ENCODE measurements at places on chromosomes 7 and 10.

DNA sequence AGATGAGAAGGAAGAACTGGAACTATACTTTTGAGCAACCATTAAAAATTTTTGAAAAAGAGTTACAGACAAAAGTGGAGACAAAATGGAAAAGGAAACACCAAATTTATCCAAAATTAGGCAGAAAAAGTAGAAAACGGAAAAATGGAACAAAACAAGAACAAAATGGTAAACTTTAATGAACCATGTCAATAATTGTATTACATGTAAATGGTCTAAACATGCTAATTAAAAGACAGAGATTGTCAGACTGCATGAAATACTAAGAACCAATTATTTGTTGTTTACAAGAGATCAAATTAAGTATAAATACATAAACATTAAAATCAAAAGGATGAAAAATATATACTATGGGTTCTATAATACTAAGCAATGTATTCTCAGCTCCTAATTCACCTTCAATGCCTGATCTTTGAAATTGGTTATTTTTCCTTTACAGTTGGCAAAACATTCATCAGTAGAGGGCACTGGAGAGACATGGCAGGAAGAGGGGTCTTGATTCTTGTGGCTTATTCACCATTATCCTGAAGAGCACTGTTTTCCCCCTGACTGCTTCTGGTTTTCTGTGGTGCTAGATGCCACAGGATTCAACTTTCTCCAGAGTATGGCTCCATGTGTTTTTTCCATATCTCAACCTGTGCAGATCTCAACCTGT, 124.9 kb downstream of the ELFN1 start:
- DNase-seq, result no peak
- H3K4me1 ChIP-seq, result no peaks in the 10 kb centered on the region
- H3K36me3 ChIP-seq, result peaks cover 10% of the 10 kb centered on the region
- H3K27me3 ChIP-seq, result peaks cover 21% of the 10 kb centered on the region
- H3K4me3 ChIP-seq, result no peak overlapping the region

DNA sequence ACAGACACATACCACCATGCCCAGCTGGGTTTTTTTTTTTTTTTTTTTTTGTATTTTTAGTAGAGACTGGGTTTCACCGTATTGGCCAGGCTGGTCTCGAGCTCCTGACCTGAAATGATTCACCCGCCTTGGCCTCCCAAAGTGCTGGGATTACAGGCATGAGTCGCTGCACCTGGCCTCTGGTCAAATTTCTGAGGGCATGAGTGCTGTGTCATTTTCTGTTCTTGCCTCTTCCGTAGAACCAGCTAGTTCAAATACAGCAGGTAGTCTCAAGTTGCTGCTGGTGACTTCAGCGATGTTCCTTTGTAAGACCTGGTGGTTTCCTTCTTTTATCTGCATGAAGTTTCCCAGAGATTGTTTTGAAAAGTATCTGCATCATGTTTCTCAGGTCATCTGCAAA, 134.8 kb upstream of the SHH start:
- no peak for DNase-seq
- no peaks in the 10 kb centered on the region for H3K36me3 ChIP-seq
- peaks cover 21% of the 10 kb centered on the region for H3K4me1 ChIP-seq
- H3K27ac ChIP-seq, result no peak overlapping the region

DNA sequence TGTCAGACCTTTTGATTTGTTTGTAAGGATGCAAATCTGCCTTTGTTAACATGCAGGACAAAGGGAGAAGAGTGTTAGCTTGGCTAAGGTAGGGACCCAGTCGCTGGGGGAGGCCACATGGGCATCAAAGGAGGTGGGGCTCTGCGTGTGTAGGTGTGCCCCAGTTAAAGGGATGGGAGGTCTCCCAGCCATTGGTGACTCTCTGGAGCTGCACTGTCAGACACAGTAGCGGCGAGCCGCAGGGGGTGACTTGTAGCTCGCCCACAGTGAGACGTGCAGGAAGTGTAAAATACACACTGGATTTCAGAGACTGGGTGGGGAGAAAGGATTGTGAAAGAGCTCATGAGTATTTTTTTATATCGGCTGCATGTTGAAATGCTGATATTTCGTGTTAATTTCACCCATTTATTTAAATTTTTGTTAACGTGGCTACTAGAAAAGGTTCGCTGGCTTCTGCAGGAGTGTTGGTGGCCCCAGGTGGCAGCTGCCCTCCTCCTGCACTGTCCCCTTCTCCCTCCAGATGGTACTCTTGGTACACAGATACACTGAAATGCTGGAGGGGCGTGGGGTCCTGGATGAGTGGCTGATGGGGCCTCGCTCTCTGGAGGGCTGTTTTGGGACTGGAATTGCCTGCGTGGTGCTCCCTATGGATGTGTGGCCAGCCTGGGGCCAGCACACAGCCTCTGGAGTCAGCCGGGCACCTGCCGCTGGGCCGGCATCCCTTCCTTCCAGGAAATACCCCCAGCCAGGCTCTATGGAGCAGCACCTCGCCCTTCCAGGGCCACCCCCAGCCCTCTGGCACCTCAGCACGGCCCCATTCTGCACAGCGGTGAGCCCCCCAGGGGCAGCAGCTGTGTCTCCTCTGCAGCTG, 59.2 kb downstream of the LHPP start:
- no peak overlapping the region for H3K4me3 ChIP-seq
- peaks cover 1% of the 10 kb centered on the region for H3K36me3 ChIP-seq
- no peak overlapping the region for H3K27ac ChIP-seq
- H3K4me1 ChIP-seq, result peaks cover 13% of the 10 kb centered on the region
- no peaks in the 10 kb centered on the region for H3K27me3 ChIP-seq

GRCh38 chr7:155743177-155743576, 69.1 kb downstream of the SHH start:
- peaks cover 2% of the 10 kb centered on the region for H3K4me1 ChIP-seq
- no peak overlapping the region for H3K4me3 ChIP-seq
- peaks cover 21% of the 10 kb centered on the region for H3K36me3 ChIP-seq

- peaks cover 2% of the 10 kb centered on the region for H3K27me3 ChIP-seq
- no peak overlapping the region for H3K27ac ChIP-seq
- no peaks in the 10 kb centered on the region for H3K4me1 ChIP-seq
- H3K36me3 ChIP-seq, result no peaks in the 10 kb centered on the region
Measured at GRCh38 chr7:95684505-95684904, 87.8 kb upstream of the DYNC1I1 start.

- DNase-seq, result no peak
- no peaks in the 10 kb centered on the region for H3K4me1 ChIP-seq
- H3K27ac ChIP-seq, result no peak overlapping the region
- peaks cover 19% of the 10 kb centered on the region for H3K36me3 ChIP-seq
- H3K27me3 ChIP-seq, result peaks cover 10% of the 10 kb centered on the region
Measured at GRCh38 chr10:71812016-71812912, 38.8 kb downstream of the PSAP start.

DNA sequence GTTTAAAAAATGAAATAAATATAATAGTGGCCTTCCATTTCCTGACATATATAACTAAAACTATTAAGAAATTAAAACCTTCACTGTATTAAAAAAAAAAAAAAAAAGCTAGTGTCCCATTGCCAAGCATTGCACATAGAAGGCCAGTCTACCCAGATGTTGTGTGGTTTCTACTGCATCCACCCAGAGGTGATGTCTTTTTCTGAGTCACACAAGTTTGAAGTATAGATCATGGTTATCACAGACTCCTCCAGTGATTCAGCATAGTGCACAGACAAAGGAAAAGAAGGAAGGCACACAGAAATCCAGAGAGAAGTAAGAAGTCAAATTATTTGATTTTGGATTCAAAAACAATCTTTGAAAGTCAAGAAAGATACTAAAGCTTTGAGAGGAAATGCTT, 429.0 kb downstream of the ETV1 start:
- H3K4me3 ChIP-seq, result no peak overlapping the region
- no peak for DNase-seq
- no peaks in the 10 kb centered on the region for H3K4me1 ChIP-seq
- H3K36me3 ChIP-seq, result no peaks in the 10 kb centered on the region
- H3K27me3 ChIP-seq, result no peaks in the 10 kb centered on the region
- H3K27ac ChIP-seq, result no peak overlapping the region

DNA sequence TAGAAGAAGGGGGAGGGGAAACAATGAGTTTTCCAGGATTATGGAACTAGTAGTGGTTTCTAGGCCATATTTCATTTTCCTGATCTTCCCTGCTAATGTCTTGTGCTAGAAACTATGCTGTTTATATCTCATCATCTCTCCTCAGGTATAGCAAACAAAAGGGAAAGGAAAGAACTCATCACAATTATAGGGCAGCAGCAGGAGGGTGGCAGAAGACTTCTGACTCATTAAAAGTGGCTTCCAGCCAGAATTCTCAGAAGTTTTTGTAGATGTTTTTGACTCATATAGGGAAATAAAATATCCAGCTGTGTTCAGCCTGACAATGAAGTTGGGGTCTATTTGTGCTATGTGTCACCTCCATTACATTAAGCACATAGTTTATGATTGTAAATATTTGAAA, 6.5 kb downstream of the AHR start:
- no peaks in the 10 kb centered on the region for H3K27me3 ChIP-seq
- H3K27ac ChIP-seq, result peak overlapping the region; percentile 89
- H3K36me3 ChIP-seq, result no peaks in the 10 kb centered on the region
- no peak for DNase-seq

GRCh38 chr7:155252444-155252887, 45.2 kb upstream of the INSIG1 start:
- no peak for DNase-seq
- peaks cover 22% of the 10 kb centered on the region for H3K27me3 ChIP-seq
- H3K36me3 ChIP-seq, result no peaks in the 10 kb centered on the region
- H3K4me1 ChIP-seq, result peaks cover 12% of the 10 kb centered on the region
- no peak overlapping the region for H3K27ac ChIP-seq

GRCh38 chr10:13722747-13723653, 136.2 kb downstream of the PRPF18 start:
- no peak overlapping the region for H3K4me3 ChIP-seq
- no peaks in the 10 kb centered on the region for H3K27me3 ChIP-seq
- H3K36me3 ChIP-seq, result peaks cover 42% of the 10 kb centered on the region
- H3K4me1 ChIP-seq, result peaks cover 12% of the 10 kb centered on the region
- no peak for DNase-seq
- no peak overlapping the region for H3K27ac ChIP-seq

GRCh38 chr10:109996225-109996624, 11.6 kb upstream of the ADD3 start:
- H3K27ac ChIP-seq, result peak overlapping the region; percentile 0
- H3K27me3 ChIP-seq, result no peaks in the 10 kb centered on the region
- no peak for DNase-seq
- H3K36me3 ChIP-seq, result no peaks in the 10 kb centered on the region

GRCh38 chr10:17233286-17233991, 5.4 kb downstream of the VIM start:
- peaks cover 67% of the 10 kb centered on the region for H3K36me3 ChIP-seq
- peaks cover 69% of the 10 kb centered on the region for H3K4me1 ChIP-seq
- peak overlapping the region; percentile 89 for H3K4me3 ChIP-seq
- peak overlapping the region; percentile 86 for H3K27ac ChIP-seq
- DNase-seq, result no peak
